ENCODE measurements at places on chromosomes 6 and 20.

- no peak for DNase-seq
Measured at GRCh38 chr6:17469006-17469832, 75.8 kb downstream of the CAP2 start.

GRCh38 chr20:58611236-58612030 lies 39.6 kb upstream of the STX16 start:
- DNase-seq = no peak

GRCh38 chr20:48607544-48607865 lies 220.3 kb downstream of the PREX1 start:
- DNase-seq = no peak

GRCh38 chr20:58131151-58131550 lies 97.3 kb downstream of the ANKRD60 start:
- no peak for DNase-seq

DNA sequence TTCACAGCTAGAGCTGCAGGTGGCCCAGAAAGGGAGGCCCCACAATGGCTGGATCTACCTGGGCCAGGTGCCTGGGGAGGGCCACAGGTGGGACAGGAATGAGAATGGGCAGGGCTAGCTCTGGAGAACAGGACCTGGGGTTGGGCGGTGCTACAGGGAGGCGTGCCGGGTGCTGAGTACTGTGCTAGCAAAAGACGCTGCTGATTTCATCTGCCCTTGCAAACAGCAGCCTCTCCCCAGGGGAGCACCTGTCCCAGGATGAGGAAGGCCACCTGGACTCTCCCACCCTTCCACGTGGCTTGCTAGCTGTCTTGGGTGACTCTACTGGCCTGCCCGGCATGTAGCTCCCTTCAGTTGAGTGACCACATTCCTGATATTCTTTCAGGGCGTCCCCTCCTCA lies 6.6 kb upstream of the YTHDF1 start:
- DNase-seq = no peak

DNA sequence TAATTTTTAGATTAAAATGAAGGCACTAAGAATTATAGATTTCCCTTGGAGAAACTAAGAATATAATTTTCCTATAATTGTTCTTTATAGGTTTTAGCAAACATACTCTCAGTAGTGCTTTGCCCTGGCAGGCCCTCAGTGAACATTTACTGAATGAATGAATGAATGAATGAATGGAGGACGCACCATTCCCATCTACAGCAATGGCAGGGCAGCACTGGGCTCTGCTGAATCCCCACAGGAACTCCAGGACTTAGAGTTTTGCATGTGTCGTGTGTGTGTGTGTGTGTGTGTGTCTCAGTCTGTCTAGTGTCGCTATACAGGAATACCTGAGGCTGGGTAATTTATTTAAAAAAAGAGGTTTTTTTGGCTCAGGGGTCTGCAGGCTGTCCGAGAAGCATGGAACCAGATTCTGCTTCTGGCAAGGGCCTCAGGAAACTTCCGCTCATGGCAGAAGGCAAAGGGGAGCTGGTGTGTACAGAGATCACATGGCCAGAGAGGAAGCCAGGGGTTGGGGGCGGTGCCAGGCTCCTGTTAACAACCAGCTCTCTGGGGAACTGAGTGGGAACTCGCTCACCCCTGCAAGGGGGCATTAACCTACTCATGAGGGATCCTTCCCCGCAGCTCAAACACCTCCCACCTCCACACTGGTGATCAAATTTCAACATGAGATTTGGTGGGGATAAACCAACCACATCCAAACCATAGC lies 20.1 kb downstream of the RNASET2 start:
- no peak for DNase-seq

- DNase-seq = no peak
Measured at GRCh38 chr20:50434653-50435396, 75.4 kb upstream of the PTPN1 start.

DNA sequence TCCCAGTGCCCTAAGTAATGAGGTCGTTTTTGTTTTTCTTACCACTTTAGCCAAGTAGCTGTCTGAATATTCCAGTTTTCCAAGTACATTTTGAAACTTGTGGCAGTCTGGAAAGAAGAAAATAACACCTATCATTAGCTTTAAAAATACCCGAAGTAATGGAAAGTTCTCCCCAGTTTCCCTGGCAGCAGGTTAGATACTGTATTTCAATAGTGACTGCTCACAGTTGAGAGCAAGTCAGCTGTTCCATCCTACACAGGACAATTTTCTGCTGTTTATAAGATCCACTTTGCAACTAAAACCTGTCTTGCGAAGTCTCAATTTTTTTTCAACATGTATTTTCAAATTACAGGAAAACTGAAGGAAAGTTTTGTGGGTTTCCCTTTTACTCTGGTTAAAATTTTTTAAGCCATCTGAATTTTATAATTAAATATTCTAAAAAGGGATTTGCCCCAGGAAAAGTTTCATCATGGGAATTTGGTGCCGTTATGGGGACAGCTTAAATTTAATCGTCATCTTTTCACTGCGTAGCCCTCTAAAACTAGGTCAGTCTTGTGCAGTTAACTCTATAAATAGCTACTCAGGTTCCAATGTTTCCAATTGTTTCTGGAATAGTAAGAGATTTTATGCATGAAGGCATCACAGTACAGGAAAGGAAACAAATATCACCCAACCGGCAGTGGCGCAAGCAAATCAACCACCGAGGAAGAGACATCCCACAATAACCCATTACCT lies 96.9 kb downstream of the MBOAT1 start:
- no peak for DNase-seq

- DNase-seq = no peak
Measured at GRCh38 chr6:32047084-32047478, 8.9 kb downstream of the CYP21A2 start.

DNA sequence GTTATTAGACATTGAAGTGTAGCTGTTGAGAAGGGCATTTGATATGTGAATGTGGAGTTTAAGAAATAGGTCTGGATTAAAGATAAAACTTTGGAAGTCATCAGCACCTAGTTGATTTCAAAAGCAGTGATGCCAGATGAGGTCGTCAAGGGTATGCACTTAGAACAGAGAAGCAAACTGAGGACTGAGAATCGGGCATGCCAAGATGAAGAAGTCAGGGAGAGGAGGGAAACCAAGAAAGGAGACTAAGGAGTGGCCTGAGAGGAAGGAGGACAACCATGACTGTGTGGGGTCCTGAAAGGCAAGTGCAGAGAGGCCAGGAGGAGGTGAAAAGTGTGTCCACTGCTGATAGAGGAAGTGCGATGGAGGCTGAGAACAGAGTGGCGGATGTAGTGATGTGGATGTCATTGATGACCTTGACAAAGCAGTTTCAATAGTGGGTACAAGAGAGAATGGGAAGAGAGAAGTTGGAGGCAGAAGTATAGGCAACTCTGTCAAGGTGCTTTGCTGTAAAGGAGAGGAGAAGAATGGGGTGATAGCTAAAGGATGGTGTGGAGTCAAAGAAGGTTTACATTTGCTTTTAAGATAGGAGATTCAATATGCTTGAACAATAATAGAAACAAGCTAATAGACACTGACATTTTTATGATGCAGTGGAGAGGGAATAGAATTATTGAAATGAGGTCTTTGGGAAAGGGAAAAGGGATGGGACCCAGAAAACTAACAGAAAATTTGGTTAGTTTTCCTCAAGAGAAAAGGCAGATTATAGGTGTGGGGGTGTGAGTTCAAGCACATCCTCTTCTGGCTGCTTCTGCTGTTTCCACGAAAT lies 139.7 kb upstream of the TMEM170B start:
- no peak for DNase-seq

- DNase-seq = no peak
Measured at GRCh38 chr20:57985278-57985677, 243.2 kb downstream of the ANKRD60 start.
